ENCODE measurements at places on chromosomes 4 and X.

GRCh38 chrX:115268421-115268820, 21.1 kb upstream of the LUZP4 start:
- no peak for DNase-seq

DNA sequence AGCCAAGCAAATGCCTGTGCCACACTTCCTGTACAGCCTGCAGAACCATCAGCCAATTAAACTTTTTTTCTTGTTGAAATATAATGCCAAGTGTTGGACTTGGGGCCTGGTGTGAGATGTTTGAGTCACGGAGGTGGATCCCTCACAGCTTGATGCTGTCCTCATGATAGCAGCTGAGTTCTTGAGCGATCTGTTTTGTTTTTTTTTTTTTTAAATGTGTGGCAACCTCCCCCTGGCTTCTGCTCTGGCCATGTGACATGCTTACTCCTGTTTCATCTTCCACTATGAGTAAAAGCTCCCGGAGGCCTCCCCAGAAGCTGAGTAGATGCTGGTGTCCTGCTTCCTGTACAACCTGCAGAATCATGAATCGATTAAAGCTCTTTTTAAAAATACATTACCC, 973.3 kb upstream of the FTHL17 start:
- no peak for DNase-seq

- no peak for DNase-seq
Observed at GRCh38 chrX:69015564-69016292, 149.5 kb downstream of the PJA1 start.

- DNase-seq, result no peak
Observed at GRCh38 chrX:118770133-118770760, 42.8 kb downstream of the IL13RA1 start.

- DNase-seq, result no peak
Observed at GRCh38 chrX:53249408-53250042, 24.5 kb upstream of the KDM5C start.

- peak; percentile 60 for DNase-seq
Observed at GRCh38 chr4:75940692-75941253, at the start of gene NAAA. TSS of gene NAAA (minus strand) at chr4:75941013. CDS start at chr4:75940949, 64 bp downstream.

GRCh38 chrX:125622899-125623298, 303.2 kb downstream of the TEX13C start:
- DNase-seq, result no peak

GRCh38 chrX:63743596-63743995, 41.4 kb downstream of the ARHGEF9 start:
- no peak for DNase-seq

DNA sequence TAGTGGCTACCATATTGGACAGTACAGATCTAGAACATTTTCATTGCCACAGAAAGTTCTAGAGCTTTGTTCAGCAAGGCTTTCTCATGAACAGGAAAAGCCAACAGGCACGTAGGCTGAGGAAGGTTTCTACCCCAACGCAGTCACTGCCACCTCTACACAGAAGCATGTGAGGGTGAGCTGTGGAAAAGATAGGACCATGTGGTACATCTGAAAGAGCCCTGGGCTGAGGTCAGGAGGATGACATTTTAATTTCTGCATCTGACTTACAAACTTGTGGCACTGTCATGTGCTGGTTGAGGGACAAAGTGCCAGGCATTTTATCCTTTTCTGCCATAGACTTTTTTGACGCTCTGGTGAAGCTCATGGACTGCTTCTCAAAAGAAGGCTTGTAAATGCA, 454.2 kb downstream of the BCOR start:
- no peak for DNase-seq

- no peak for DNase-seq
Observed at GRCh38 chrX:57211906-57212305, 74.6 kb upstream of the FAAH2 start.

- no peak for DNase-seq
Observed at GRCh38 chr4:165312506-165312905, 15.0 kb upstream of the MSMO1 start.

GRCh38 chr4:20487852-20488251, 212.4 kb upstream of the PACRGL start:
- no peak for DNase-seq

GRCh38 chrX:77505227-77505626, 58.0 kb downstream of the FGF16 start:
- no peak for DNase-seq

DNA sequence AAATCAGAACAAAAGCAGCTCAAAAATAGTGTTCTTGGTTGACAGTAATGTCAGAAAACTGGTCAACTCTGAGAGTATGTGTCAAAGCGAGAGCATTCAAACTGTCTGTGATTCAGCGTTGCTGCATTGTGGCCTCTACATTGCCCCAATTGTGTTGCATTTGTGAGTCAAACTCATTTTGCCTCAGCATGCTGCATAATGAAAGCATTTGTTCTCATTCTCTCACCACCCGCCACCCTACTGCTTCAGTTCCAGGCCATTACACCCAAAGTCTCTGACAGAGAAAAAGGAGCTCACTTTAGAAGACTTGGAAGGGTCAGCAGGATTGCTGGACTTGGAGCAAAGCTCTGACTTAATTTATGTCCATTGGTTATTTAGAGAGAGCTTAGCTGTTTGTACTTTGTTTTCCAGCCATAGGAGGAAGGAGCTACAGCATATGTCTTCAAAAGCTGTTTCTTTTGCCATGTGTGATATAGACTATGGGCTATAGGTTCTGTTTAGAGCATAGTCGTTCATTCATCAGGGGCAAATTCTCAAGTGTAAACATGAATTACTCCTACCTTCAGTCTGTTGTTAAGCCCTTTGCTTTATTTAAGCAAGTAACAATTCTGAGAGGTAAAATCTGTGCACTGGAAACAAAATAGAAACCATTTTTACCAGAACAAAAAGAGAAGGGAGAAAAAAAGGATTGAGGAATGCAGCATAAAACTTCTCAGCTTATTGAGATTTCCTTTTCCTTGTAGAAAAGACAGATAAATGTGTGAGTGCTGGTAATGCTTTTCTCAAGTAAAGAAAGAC, 153.4 kb upstream of the ANK2 start:
- no peak for DNase-seq

GRCh38 chr4:113838460-113838859, 76.9 kb upstream of the CAMK2D start:
- DNase-seq, result no peak

DNA sequence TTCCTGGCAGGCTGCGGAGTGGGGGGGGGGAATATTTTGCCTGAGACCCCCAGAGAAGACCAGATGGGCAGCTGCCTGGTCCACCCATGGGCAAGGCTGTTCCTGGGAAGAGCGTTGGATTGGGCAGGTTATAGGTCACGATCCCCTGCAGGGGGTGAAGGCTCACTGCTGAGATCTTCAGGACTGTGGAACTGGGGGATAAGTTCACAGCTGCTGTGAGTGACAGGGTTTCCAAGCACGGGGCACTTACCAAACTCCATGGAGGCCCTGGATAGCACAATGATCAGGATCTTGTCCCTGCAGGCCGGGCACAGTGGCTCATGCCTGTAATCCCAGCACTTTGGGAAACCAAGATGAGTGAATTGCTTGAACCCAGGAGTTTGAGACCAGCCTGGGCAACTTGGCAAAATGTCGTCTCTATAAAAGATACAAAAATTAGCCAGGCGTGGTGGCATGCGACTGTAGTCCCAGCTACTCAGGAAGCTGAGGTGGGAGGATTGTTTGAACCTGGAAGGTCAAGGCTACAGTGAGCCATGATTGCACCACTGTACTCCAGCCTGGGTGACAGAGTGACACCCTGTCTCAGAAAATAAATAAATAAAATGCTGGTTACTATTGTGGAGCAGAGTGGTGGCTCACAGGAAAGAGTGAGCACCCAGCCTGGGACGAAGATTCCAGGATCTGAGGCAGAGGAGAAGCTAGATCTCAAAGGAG, 68.0 kb upstream of the HELT start:
- no peak for DNase-seq

GRCh38 chr4:168077726-168078239, 14.6 kb upstream of the ANXA10 start:
- no peak for DNase-seq

DNA sequence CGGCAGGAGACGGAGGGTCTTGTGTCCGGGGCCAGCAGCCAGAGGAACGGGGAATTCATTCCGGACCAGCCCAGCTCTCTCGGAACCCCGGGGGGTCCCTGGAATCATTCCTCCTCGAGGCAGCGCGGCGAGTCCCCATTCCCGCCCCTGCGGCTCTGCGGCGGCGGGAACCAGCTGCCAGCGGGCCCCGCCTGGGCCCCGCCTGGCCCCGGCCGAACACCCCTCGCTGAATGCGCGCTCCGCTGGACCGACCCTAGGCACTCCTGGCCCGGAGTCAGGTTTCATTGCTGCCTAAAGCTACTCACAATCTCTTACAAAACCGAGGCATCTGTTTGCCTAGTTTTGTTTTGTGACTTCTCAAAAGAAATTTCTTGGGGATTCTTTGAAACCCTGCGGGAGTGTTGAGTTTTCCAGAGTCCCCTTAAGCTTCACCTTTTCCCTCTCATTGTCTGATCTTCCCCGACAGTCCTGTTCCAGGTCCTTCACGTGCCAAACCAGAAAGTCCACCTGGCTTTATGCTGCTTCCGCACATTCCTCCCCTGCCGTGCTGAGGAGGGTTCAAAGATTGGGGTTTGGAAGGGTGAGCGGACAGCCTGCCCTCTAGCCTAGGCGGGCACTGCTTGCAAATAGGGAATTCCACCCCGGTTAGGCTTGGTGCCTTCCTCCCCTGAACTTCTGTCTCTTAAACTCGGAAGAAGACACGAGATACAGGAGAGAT, 789 bp downstream of the ARHGAP10 start:
- DNase-seq, result no peak

GRCh38 chr4:55032788-55033187, 92.6 kb downstream of the KDR start:
- no peak for DNase-seq

GRCh38 chr4:10114147-10114546, 2.5 kb downstream of the WDR1 start:
- DNase-seq, result no peak

DNA sequence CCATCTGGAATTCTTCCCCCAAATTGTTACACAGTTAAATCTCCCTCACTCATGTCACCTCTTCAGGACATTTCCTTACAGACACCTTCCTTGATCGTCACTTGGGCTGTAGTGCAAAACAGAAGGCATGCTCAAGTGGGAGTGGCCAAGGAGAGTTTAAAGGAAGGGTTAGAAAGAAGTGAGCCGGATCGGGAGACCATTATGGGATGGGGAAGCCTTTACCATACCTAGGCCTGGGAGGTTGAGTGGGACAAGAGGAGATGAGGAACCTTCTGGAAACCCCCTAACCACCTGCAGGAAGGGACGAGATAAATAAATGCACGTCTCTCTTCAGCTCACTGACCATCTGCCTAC, 102.7 kb downstream of the UCHL1 start:
- no peak for DNase-seq

- no peak for DNase-seq
Observed at GRCh38 chr4:106095408-106095807, 200.1 kb downstream of the NPNT start.

DNA sequence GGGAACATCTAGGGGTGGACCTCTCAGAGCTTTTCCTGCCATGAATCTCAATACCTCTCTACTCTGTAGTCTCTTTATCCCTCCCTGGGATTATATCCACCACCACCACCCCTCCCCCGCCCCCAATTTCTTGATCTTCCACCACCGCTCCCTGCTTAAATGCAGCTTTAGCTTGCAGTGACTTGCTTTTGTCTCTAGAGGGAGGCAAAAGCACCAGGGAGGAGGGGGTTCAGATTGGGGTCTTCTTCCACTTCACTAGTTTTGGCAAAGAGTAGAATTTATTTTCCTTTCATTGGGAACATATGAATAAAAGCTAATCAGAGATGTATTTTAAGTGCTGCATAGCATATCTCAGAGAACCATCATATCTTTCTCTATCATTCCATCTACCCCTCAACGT, 5.5 kb downstream of the ARHGAP36 start:
- no peak for DNase-seq

DNA sequence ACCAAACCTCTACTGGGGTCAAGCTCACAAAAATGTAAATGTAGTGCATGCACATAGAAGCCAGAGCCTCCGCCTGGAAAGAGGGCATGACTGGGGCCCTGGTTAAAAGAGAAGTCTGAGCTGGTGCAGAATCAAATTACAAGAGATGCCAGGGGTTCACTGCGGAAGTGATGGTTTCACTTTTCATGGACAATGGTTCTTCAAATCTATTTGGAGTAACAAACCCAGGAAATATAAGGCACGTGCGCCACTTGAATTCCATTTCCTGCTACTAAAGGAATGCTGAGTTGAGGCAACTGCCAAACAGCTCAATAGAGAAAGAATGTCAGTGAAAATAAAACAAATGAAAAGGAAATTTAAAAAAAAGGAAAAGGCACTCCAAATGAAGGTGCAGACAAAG, 79.8 kb downstream of the FUNDC1 start:
- DNase-seq, result no peak

Measured in stimulated activated CD4-positive, alpha-beta T cell treated with anti-CD3 and anti-CD28 coated beads, Interleukin-1b, Interleukin-23, amount 100 ng/mL, for 4 hours (primary cell).